ENCODE measurements at places on chromosomes 4 and X.
A peak's percentile ranks its signal among the peaks of the same experiment; 100 is the strongest.

GRCh38 chr4:88836216-88836615 is 138.6 kb upstream of the NAP1L5 start:
- DNase-seq, result no peak

GRCh38 chr4:130322439-130322838 is 1226.5 kb downstream of the C4orf33 start:
- DNase-seq, result no peak

DNA sequence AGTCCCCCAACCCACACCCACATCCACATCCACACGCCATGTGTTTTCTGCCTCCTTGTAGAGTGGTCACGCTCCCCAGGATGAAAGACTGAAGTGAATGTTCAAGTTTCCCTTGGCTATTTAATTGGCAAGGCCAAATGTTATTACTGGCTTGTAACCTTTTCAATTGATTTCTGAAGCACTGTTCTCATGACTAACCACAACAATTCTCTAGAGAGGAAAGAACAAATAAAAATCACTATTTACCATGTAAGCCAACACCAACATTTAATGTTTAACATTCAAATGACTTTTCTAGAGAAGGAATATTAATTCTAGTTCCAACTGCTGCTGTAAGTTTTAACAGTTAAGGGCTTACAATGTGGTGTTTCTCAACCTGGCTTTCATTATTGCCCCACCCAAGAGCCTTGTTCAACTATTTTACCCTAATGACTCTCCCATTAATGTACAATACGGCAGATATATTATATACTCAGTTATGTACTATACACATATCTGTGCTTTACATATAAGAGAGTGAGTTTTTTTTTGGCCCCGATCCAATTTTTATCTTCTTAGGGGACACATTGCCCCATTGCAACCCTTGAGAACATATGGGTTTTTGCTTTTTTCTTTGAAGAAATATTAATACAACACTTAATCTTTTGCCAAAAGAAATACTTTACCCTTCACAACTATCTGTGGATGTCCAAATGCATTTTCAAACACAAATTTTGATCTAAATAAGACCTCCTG is 46.5 kb downstream of the RELL1 start:
- DNase-seq, result no peak

DNA sequence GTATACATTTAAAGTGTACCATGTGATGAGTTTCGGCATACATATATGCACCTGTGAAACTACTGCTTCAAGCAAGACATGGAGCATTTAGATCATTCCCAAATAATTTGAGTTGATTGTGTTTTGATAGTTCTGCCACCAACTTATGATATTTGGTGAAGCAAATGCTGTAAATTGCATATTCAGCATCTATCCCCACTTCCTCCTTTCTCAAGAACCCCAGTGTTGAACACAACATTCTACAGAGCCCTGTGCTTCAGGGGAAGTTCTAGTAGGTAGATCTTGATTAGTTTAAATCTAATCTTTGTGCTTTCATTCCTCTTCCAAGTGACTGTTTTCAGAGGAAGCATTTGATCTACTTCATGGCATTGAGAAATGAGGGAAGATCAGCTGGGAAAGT is 5.4 kb upstream of the SHROOM3 start:
- no peak for DNase-seq

DNA sequence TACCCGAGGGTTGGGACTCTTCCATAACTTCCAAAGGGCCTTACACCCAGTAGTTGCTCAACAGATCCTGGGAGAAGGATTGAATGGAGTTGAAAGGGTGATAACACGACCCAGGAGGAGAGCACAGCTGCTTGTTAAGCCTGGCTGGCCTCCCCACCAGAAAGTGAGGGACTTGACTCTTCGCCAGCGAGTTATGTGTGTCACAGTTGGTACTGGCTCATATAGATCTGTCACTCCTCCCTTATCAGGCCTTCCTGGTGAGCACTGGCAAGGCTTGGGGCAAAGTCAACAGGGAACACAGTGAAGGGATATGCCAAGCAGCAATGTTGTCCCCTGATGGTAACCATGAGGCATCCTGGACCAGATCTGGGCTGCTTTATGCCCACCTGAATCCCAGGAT is 35.8 kb downstream of the APLN start:
- DNase-seq, result no peak

DNA sequence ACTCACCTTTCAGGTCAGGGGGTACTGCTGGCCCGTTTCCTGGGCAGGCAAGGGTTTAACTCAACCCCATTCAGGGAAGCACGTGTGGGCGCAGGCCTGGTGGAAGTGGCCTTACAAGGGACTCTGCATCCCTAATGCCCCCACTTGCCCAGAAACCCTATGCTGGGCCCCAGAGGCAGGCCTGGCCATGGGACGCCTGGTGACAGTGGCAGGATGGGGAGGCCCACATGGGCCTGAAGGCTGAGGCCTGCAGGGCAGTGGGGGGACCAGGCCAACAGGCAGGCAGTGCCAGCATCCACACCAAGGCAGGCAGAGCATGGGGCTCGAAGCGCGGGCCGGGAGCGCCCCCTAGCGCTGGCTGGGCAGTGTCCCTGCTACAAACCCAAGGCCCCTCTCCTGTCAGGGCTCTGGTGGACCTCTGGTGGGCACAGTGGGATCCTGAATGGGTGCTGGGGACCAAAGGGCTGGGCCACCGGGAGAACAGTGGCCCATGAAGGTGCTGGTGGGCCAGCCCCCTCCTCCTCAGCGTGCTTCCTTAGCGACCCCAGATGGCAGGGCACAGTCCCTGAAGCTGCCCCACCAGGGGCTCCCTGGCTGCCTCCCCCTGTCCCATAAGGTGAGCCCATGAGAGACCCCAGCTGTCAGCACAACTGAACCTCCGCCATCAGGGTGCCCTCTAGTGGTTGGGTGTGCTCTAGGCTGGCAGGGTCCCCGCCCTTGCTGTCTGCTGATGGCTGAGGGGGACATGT is 16.8 kb downstream of the FGFR3 start:
- DNase-seq, result peak; percentile 34

- no peak for DNase-seq
These were observed 46.8 kb downstream of the ZNF141 start for GRCh38 chr4:384311-385010.

- DNase-seq, result no peak
These were observed 405.2 kb downstream of the PPARGC1A start for GRCh38 chr4:23484689-23485088.

- DNase-seq, result no peak
These were observed 764.1 kb upstream of the TENM3 start for GRCh38 chr4:181479141-181479540.

DNA sequence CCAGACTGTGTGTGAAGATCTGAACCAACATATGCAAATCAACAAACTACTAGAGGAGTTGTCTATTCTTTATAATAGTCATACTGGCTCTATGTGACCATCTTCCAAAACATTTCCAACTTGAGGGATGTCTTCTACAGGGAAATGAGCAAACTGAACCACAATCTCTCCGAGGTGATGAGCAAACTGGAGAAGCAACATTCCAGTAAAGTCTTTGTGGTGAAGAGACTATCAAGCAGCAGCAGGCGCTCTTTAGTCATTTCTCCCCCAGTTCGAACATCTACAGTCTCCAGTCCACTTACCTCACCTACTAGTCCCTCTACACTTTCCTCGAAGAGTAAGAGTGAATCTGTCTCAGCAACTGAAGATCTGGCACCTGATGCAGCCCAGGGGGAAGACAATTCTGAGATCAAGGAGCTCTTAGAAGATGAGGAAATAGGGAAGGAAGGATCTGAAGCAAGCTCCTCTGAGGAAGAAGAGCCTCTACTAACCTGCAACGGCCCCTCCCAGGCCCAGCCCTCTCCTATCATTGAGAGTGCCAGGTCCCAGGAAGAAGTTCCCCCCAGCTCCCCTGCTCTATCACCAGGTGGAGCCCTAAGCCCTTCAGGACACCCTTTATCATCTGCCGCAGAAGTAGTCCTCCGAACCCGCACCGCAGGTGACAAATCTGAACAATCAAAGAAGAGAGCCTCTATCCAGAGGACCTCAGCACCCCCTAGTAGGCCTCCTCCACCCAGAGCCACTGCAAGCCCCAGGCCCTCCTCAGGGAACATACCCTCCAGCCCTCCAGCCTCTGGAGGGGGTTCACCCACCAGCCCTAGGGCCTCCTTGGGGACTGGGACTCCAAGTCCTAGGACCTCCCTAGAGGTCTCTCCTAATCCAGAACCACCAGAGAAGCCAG is 98.1 kb downstream of the HNRNPD start:
- no peak for DNase-seq

GRCh38 chrX:55357236-55357635 is 92.5 kb upstream of the PAGE3 start:
- no peak for DNase-seq

- DNase-seq, result no peak
These were observed 45.7 kb downstream of the SYTL5 start for GRCh38 chrX:38052096-38052495.

DNA sequence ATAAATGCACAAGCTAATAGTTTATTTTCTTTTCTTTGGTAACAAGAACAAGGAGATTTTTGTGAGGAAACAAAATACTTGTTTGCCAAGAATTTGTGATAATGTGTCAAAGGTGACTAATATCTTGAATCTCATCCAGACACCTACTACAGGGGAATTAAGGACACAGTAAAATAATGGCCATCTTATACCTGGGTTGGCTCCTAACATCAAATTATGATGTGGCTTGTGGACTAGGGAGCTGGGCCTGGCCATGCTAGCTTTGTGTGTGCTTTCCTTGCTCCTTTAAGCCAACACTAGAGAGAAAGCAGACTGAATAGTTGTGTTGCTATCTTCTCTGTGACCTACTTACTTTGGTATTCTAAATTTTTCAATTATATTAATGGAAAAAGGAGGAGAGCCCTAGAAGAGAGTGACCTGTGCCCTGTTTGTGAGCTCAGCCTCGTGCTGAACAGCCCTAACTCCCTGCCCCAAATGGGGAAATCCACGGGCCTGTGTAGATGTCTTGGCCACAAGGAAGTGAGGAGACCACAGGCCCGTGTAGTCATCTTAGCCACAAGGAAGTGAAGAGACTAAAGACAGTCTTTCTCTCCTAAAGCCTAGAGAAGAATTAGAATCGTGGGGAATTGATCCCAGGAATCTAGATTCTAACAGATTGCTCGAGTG is 23.3 kb downstream of the ARHGAP24 start:
- DNase-seq, result no peak
